ELF-1 (cell line): ENCODE measurements at places on chromosomes 1 and 21.

GRCh38 chr1:169163059-169163458, 56.6 kb downstream of the ATP1B1 start:
- DNase-seq, result no peak

- DNase-seq, result no peak
Observed at GRCh38 chr1:49686107-49686506, 337.6 kb downstream of the AGBL4 start.

- no peak for DNase-seq
Observed at GRCh38 chr1:219549215-219549614, 63.7 kb downstream of the ZC3H11B start.

GRCh38 chr1:2977886-2978611, 43.2 kb upstream of the ACTRT2 start:
- DNase-seq, result no peak

DNA sequence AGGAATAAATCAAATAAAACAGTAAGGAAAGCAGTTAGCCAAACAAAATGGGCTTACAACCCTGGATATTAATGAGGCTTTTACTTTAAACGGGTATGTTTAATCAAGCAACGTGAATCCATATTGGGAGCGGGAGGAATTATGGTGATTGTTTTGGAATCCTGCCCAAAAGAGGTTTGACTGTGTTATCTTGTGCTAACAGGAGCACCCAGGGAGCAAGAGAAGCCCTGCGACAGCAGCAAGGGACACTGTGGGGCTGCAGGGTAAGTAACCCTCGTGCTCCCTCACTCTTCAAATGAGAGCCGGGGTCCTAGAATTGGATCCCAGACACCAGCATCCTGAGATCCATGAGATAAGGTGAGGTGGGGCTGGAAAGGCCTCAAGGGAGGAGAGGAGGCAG, 72.6 kb upstream of the PGBD5 start:
- DNase-seq, result no peak

- DNase-seq, result no peak
Observed at GRCh38 chr1:80003250-80003649, 996.7 kb upstream of the ADGRL4 start.

GRCh38 chr1:42420911-42421585, 34.8 kb downstream of the ZMYND12 start:
- no peak for DNase-seq

- peak; percentile 53 for DNase-seq
Observed at GRCh38 chr1:156062189-156062588, 1.2 kb downstream of the RAB25 start.

- DNase-seq, result no peak
Observed at GRCh38 chr1:175470078-175470477, 273.3 kb downstream of the TNR start.

- DNase-seq, result no peak
Observed at GRCh38 chr1:151976015-151976343, 17.7 kb downstream of the S100A10 start.

DNA sequence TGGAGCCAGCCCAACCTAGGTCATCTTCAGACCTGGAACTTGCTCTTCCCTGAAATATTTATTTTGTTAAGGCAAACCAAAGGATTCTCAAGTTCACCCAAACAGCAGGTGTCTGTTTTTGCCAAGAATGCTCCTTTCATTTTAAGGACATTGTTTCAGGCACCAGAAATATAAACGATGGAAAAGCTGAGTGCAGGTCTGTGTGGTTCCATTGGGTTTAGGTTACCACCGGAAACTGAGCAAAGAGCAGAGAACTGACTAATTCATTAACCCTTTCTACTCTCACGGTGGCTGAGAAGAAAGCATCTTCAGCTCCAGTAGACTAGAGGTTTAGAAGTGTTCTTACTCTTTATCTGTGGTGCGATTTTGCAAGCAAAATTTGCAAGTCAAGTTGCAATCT, 38.0 kb upstream of the ZC3H11B start:
- DNase-seq, result no peak

- no peak for DNase-seq
Observed at GRCh38 chr1:41955461-41956159, 36.9 kb upstream of the HIVEP3 start.

DNA sequence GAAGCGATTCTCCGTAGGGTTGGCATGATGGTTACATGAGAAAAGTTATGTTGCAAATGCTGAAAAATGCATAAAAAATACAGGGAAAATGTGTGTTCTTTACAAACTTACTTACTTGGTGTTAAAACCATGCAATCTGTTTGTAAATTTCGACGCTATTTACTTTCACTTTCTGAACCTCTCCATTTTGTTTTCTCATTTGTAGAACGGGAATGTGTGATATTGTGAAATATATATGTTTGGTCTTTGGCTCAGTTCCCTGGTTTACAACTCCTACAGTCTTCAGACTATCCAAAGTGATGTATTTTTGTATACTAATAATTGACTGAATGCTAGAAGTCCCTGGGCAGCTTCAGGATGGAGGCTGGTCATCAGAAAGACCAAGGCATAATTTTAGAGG, 982.3 kb downstream of the ADGRL2 start:
- DNase-seq, result no peak

- DNase-seq, result no peak
Observed at GRCh38 chr1:210681158-210681557, 352.5 kb downstream of the HHAT start.

DNA sequence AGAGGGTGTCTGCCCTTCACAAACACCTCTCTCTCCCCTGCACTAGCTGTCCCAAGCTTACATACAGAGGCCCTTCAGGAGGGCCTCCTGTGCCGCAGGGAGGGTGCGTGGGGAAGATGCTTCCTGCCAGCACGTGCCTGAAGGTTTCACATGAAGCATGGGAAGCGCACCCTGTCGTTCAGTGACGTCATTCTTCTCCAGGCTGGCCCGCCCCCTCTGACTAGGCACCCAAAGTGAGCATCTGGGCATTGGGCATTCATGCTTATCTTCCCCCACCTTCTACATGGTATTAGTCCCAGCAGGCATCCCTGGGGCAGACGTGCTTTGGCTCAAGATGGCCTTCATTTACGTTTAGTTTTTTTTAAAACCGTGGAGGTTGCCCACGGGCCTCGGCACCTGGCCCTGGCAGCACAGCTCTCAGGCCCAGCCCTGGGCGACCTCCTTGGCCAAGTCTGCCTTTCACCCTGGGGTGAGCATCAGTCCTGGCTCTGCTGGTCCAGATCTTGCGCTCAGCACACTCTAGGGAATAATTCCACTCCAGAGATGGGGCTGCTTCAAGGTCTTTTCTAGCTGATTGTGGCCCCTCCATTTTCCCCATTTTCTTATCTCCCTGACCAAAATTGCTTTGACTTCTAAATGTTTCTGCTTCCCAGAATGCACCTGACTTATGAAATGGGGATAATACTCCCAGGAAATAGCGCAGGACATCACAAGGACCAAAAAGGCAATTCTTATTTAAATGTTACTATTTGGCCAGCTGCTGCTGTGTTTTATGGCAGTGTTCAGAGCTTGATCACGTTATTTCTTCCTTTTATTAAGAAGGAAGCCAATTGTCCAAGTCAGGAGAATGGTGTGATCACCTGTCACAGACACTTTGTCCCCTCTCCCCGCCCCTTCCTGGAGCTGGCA, 6.1 kb downstream of the NPPA start:
- no peak for DNase-seq

GRCh38 chr1:160076295-160076694, 5.0 kb upstream of the KCNJ9 start:
- DNase-seq, result no peak

GRCh38 chr1:154501423-154502065, 475 bp upstream of the TDRD10 start:
- DNase-seq, result peak; percentile 53

GRCh38 chr1:38541223-38541622, 318.3 kb downstream of the RRAGC start:
- DNase-seq, result no peak

GRCh38 chr1:107439567-107439966, 298.7 kb downstream of the NTNG1 start:
- DNase-seq, result no peak

- DNase-seq, result peak; percentile 91
Observed at GRCh38 chr21:42956824-42957630, 17.3 kb upstream of the PKNOX1 start.

DNA sequence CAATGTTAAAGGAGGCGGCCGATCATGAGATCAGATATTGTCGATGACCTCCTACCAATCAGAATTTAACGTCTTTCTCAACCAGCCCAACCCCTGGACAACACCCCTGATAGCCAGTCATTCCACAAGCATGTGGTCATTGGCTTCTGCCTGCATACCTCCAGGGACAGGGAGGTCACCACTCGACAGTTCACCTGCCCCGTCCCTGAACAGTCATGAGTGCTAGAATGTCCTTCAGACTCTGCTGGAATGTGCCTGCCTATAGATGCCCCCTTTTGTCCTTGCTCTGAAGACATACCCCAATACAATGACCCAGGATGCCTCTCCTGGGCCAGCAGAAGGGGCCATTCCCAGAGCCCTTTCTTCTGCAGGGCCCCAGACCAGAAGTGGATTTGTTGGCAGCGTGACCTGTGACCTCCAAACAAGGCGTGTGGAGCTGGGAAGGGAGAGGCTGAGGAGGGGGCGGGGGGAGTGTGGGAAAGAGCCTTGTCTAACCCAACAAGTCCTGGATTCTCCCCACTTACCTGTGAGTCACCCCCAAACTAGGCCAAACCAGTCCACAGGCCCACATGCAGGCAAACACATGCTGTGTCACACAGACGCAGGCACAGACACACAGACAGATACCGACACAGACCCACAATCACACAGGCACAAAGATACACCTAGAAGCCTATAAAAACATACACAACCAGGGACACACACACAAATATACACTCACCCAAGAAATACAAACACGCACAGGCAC, 2.2 kb downstream of the CRYBG2 start:
- peak; percentile 83 for DNase-seq

GRCh38 chr1:62358665-62359373, 39.6 kb upstream of the KANK4 start:
- no peak for DNase-seq
